ENCODE measurements at places on chromosomes 4 and X. TPM values are rescaled to one million over a fixed set of nuclear protein-coding genes. Genes with fewer than 3 reads are reported as not detected.

DNA sequence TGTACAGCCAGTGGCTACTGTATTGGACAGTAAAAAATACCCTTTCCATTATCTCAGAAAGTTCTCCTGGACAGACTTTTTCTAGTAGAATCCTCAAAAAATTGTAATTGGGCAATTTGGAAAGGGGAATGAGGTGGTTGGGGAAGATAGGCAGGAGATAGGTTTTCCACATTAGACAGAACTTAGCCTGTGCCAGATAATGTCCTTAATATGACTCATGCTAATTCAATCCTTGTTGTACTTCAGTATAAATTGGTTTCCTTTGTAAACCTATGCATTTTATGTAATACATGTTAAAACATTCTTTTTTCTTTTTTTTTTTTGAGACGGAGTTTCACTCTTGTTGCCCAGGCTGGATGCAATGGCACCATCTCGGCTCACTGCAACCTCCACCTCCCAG, 8.9 kb downstream of the EIF4E start:
- no peak overlapping the region for H3K27ac ChIP-seq
- H3K27me3 ChIP-seq: no peaks in the 10 kb centered on the region
- H3K4me1 ChIP-seq: peaks cover 28% of the 10 kb centered on the region
- no peaks in the 10 kb centered on the region for H3K36me3 ChIP-seq
- no peak for DNase-seq

Gene CFI
- 152 TPM for total RNA-seq

GRCh38 chr4:35516102-35516501, 728.2 kb downstream of the ARAP2 start:
- H3K4me3 ChIP-seq: no peak overlapping the region
- H3K27me3 ChIP-seq: no peaks in the 10 kb centered on the region
- H3K4me1 ChIP-seq: no peaks in the 10 kb centered on the region
- no peak overlapping the region for H3K27ac ChIP-seq
- no peak for DNase-seq

- peaks cover 18% of the 10 kb centered on the region for H3K4me1 ChIP-seq
- no peak for DNase-seq
- H3K27me3 ChIP-seq: no peaks in the 10 kb centered on the region
- H3K27ac ChIP-seq: no peak overlapping the region
- H3K36me3 ChIP-seq: no peaks in the 10 kb centered on the region
Measured at GRCh38 chr4:76811604-76812412, 86.1 kb downstream of the SOWAHB start.

Gene TGIF2LX
- not detected for total RNA-seq

Gene POU3F4
- not detected for total RNA-seq
